ENCODE measurements at places on chromosomes 6 and 20.

DNA sequence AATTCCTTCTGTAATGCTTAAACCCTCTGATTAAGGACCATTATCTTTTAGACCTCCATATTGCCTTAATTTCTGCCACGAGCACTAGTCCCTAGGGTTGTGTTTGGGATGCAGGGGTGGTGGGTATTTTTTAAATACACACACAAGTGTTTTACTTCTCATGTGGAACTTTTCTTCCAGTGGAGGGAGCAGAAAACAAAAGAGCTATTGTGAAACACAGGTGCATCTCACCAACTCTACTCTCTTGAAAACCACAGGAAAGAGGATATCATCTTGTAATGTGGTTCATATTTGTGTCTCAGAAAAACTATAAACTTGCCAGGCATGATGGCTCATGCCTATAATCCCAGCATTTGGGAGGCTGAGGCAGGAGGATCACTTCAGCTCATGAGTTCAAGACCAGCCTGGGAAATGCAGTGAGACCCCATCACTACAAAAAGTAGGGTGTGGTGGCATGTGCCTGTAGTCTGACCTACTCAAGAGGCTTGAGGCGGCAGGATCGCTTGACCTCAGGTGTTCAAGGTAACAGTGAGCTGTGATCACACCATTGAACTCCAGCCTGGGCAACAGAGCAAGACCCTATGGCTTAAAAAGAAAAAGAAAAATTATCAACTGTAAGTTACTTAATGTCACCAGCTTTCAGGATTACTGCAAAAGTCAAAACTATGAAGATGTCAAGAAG lies 37.3 kb downstream of the MRS2 start:
- DNase-seq, result no peak

- no peak for DNase-seq
Observed at GRCh38 chr20:8043687-8044282, 24.2 kb upstream of the TMX4 start.

DNA sequence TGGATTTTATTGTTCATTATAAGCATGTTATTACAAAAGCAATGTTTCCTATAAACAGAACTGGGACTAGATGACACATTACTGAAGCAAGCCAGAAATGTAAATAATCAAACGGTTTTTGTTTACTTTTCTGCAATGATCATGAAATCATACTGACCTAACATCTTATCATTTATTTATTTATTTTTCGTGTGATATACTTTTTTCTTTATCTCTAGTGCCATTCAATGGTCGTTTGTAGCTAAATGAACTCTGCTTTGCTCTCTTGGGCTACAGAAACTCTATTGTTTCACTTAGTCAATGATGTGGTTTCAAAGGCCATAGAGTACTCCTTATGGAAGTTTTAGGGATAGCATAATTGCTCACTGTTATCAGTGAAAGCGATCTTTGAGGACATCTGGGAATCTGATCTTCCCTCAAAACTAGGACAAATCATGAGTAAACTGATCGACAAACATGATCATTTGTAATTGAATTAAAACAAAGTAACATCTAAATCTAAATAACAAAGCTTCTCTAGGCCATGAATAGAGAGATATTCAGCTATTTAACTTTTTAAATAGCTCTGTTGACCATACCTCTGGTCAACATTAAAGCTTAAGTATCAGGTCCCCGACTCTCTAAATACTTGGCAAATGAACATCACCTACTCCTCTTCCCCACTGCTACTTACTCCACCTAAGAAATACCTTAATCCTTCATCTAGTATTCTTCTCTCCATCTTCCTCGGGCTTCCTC lies 933.4 kb downstream of the TFAP2A start:
- no peak for DNase-seq

DNA sequence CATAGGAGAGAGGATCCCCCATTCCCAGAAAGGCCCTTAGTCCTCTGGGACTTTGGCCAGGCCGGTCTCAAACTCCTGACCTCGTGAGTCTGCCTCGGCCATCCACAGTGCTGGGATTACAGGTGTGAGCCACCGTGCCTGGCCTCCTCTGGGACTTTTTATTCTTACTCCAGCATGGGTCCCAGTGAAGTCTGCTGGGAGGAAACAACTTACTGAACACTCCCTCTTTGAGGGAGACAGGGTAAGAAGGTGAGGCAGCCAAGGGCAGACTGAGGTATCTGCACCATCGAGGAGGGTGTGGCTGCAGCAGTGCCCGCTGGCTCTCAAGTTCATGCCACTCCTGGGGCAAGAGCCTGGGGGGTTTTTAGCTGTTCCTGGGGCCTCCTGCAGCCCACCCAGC lies 2.4 kb downstream of the BAK1 start:
- no peak for DNase-seq

- no peak for DNase-seq
Observed at GRCh38 chr6:3524456-3524855, 67.6 kb upstream of the SLC22A23 start.

- no peak for DNase-seq
Observed at GRCh38 chr20:51142448-51142847, 119.5 kb upstream of the KCNG1 start.

DNA sequence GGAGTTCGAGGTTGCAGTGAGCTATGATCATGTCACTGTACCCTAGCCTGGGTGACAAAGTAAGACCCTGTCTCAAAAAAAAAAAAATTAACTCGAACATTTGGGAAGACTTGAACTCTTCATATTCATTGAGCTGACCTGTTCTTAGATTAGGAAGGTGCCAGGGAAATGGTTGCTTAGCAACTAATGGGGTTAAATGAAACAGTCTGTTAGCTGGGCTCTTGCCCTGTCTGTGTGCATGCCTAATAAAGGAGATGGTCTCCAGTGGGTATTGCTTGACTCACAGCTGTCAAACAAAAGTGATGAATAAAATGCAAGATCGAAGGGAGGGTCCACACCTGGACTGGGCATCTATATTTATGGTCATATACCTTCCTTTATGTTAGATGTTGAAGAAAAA lies 101.8 kb downstream of the KLHL32 start:
- DNase-seq, result no peak

DNA sequence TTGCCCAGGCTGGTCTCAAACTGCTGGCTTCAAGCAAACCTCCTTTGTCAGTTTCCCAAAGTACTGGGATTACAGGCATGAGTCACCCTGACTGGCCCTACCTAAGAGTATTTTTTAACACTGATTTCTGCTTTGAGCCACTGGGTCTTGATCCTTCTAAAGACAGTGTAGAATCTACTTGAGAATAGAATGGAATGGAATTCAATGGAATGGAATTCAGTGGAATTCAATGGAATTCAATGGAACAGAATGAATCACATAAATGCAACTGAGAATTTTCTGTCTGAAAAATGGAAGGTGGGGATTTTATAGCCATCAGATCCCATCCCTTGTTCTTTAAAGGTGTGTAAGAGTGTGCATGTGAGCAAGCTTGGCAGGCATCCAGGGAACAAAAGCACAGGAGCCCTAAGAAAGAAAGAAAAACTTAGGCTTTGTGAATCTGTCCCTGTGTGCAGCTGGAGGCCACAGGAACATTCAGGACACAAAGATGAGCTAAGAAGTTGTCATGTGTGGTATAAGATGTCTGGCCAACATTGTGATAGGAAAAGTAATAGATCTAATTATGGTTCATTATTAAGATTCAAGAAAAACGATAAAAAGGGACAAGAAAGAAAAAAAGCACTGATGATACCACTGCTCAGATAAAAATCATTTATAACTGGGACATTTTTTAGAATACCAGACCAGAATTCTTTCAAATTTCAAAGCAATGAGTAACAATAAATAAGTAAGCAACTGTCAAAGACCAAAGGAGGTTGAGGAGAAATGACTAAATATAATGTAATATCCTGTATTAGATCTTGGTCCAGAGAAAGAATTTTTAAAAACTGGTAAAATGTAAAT lies 681.0 kb upstream of the GJE1 start:
- DNase-seq, result no peak

DNA sequence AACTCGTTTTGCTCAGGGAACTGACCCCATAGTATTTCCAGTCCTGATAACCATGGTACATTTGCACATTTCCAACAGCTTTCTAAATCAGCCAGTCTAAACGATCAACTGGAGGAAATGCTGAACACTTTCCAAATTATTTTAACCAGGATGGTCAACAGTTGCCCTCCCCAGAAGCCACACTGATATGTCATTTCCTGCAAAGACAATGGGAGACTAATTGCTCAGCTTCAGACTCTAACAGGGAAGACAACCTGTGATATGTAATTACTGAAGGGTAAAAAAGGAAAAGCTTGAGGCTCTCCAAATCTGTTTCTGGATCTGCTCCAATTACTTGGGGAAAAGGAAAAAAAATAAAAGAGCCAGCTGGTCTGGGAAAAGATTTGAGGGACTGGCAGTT lies 88.8 kb downstream of the FYN start:
- no peak for DNase-seq
